ENCODE measurements at places on chromosomes 1 and 21. TPM values are rescaled to one million over a fixed set of nuclear protein-coding genes. Genes with fewer than 3 reads are reported as not detected.
A peak's percentile ranks its signal among the peaks of the same experiment; 100 is the strongest.

DNA sequence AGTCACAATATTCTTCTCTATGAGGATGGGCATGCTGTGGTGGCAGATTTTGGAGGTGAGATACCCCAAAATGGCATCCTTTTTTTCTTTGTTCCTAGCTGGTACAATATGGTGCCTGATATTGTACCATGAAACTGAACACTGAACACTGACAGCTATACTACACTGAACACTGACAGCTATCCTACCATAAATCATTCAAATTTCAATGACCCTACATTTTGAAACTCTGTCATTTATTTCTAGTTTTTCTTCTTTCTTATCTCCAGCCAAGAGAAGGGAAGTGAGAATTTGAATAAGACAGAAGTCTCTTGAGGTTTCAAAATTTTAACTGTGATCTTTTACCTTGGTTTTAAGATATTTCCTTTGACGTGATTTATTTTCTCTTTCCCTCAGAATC is 76.3 kb downstream of the LRRC53 start:
- ATAC-seq: no peak

- ATAC-seq: no peak
Measured at GRCh38 chr1:44353604-44354003, 1.5 kb downstream of the ERI3 start.

DNA sequence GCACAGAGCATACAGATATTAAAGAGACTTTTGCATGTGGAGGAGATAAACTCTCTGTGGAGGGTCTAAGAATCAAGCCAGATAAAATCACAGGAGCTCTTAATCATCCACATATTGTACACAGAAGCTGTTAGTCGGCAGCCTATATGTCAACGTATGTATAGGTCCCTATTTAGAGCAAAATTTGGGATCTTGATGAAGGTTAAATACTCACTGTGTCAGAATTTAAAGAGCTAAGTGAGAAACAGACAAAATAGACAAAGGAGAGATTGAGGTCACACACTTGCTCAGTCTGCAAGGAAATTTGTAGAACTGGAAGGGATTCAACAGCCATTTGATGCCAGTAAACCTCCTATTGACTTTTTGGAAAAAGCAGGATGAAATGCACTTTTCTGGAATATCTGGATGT is 4.1 kb upstream of the IRF2BP2 start:
- no peak for ATAC-seq

DNA sequence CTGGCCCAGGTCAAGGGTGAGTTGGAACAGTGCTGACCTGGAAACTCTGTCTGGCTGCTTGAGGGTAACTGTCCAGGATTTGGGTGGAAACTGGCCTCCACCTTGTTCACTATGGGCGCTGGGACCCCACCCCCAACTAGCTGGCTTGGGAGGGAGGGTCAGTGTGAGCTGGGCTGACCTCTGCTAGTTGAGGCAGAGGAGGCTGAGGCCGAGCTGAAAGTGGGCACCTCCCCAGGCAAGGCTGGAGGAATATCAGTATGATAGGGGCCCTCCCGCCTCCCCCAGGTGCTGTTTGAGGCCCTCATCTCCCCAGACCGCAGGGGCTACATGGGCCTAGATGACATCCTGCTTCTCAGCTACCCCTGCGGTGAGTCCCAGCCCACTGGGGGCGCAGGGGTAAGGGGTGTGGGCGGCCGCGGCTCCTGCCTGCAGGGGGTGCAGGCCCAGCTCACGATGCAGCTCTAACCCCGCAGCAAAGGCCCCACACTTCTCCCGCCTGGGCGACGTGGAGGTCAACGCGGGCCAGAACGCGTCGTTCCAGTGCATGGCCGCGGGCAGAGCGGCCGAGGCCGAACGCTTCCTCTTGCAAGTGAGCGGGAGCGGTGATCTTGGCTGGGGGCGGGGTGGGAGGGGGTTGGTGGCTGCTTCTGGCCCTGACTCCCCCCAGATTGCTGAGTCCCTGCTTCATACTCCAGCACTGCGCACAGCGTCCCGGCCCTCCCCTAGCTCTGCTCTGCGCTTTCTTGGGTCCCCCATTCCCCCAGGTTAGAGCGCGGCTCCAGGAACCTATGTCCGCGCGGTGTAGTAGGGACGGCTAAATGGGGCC is 22.9 kb downstream of the PTPRU start:
- peak; percentile 1 for ATAC-seq

- ATAC-seq: no peak
Measured at GRCh38 chr1:238281418-238281817, 390.7 kb upstream of the ZP4 start.

FCGR3A gene
- 23.5 TPM for total RNA-seq

DENND1B gene
- 8.3 TPM for total RNA-seq

DNA sequence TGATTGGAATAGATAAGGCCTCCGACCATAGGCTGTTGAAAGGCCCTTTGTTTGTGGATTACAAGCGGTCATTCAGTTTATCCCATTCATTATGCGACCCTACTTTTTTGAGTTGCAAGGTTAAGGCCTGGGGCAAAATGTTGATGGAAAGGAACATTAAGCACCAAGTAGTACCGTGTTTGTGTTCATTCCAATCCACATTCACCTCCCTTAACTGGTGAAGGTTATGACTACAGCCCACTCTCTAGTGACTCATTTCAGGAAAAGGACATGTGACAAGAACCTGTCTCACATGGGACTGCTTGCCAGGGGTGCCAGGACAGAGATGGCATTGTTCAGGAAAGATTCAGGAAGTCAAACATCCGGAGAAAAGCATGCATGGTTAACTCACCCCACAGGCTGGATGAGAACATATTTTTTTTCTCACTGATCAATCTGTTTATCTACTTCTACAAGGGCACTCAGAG is 81.6 kb downstream of the CD58 start:
- ATAC-seq: no peak
